ENCODE measurements at places on chromosomes 3 and 15.

GRCh38 chr3:180267202-180267843, 230.6 kb upstream of the PEX5L start:
- no peak for DNase-seq

DNA sequence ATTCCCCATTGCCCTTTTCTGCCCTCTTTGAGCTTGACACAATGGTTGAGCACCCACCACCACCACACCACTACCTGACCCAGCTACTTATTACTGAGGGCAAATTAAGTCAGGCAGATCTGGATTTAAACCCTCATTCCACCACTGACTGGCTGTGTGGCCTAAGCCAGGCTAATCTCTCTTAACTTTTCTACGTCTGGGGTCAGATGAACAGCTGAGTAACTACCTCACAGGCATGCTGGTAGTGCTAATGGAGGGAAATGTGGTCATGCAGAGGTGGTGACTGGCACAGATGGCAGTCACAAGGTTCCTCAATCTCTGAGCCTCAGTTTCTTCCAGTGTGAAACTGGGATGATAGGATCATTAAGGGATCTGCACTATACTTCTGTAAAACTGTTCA, 4.3 kb upstream of the MRPS25 start:
- DNase-seq, result no peak

GRCh38 chr3:9613056-9613748, 36.1 kb upstream of the MTMR14 start:
- DNase-seq, result no peak

DNA sequence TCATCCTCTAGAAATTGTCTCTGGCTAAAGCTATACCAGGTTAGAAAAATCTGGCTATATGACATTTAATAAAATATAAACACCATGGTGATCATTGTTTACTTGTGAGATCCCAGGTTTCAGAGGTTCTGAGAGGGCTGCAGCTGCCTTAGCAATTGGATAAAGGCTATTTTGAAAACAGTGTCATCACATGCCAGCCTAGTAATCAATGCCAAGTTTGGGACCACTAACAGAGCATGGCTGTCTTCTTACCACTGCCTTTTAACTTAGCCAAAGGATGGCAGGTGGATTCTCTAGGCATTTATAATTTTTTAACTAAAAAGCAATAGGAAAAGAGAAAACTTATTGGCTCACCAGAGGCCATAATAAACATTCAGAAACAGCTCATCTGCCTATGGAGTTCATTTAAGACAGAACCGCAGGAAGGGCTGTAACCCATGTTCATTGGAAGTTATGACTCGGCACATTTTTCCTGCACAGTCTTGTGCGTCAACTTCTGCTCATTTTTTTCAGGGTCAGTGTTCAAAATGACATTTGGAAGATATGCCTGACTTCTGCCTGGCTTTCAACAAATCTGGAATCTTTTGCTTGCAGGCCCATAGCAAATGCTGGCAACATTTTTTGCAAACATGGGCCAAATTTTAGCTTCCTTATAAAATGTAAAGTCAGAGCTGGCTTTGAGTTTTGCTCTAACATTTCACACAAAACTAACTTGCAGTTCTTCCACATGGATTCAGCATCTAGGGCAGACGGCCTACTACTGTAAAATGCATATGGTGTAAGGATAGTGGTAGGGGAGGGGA, 476.0 kb upstream of the TBL1XR1 start:
- no peak for DNase-seq

DNA sequence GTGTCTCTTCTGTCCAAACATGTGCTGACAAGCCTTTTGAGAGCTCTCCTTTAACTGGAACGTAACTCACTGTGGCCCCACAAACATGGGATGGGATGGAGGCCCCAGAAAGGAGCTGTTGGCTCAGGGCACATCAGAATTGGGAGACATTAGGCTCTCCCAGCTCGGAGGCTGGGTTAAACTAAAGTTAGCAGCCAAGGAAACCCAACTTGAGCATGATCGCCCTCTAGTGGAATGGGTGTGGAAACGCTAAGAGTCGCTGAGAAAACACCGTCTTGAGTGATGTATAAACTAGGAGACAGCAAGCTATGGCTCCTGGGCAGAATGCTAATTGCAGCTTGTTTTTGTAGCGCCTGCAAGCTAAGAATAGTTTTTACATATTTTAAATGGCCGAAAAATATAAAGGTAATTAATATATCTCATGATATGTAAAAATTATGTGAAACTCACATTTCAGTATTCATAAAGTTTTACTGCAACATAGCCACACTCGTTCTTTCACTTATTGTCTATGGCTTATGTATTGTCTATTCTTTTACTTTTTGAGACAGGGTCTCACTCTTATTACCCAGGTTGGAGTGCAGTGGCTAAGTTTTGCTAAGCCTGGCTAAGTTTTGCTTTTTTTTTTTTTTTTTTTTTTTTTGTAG, 138.8 kb upstream of the HACD2 start:
- DNase-seq, result no peak

DNA sequence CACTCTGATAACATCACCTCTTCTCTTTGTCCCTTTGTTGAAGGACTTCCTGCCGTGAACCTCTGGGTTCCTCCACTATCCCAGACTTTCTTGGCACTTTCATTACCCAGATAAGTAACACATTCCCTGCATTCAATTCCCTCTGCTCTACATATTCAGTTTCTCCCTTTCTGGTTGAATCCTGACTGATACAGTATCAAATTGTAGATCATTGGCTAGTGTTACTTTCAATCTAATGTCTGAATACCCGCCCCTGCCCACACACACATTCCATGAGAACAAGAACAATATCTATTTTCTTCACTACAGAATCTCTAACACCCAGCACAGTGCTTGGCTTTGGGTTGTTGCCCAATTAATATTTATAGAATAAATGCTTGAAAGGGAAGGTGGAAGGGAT, 163.5 kb downstream of the ABHD5 start:
- no peak for DNase-seq

DNA sequence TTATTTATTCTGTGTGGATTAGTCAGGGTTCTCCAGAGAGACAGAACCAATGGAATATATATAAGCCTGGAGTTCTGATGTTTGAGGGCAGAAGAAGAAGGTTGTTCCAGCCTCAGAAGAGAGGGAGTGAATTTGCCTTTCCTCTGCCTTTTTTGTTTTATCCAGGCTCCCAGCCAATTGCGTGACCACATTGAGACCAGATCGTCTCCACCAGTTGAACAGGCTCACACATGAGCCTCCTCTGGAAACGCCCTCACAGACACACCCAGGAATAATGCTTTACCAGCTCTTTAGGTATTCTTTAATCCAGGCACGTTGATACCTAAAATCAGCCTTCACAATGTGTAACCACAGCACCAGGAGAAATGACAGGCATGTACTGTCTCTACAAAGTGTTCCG, 923.1 kb downstream of the TBL1XR1 start:
- DNase-seq, result no peak

DNA sequence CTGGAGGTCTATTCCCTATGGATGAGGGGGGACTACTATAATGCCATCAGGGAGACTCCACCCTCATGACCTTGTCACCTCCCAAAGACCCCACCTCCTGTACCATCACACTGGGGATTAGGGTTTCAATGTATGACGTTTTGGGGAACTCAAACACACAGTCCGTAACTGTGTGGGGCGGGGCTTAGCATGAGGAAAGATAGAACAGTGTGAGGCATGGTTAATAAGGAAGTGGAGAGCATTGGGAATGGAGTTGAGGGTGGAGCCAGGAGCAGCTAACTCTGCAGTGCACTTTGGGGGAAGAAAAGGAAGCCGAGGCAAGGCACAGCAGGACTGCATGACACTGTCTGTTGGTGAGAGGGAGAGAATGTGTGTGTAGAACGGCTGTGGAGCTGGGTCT, 90.9 kb upstream of the AGBL1 start:
- no peak for DNase-seq

- DNase-seq, result no peak
Observed at GRCh38 chr15:64149893-64150578, 1.5 kb upstream of the SNX22 start.

GRCh38 chr15:42367041-42367440, 7.7 kb downstream of the CAPN3 start:
- no peak for DNase-seq

- DNase-seq, result peak; percentile 63
Observed at GRCh38 chr3:37626736-37627565, 234.7 kb upstream of the CTDSPL start.

- no peak for DNase-seq
Observed at GRCh38 chr15:48671103-48672022, 25.9 kb upstream of the FBN1 start.

GRCh38 chr3:156563900-156564682, 9.2 kb upstream of the SSR3 start:
- DNase-seq, result no peak

DNA sequence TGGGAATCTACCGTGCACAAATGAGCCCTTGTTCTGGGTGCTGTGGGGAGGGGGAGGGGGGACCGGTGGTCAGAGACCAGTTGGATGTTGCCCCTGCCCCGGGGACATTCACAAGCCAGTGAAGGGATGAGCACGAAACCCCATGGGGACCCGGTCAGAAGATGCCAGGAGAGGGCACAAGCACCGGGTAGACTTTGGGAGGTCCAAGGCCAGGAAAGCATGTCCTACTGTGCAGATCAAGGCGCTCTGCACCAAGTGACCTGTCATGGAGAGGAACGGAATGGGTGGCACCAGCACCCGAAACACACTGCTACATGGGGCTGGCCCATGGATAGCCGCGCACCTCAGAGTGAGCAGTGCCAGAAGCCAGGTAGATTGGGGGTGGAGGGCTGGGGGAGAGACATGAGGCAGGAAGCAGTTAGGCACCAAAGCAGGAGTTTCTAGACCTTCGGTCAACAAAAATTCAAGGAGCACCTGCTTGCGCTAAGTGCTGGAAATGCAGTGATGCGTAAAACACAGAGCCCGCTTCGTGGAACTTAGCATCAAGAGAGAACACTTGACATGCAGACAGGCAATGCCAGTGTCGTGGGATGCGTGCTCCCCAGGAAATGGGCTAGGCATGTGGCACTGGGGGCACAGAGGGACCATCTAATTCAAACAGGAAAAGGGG, 99.1 kb downstream of the CPN2 start:
- no peak for DNase-seq

DNA sequence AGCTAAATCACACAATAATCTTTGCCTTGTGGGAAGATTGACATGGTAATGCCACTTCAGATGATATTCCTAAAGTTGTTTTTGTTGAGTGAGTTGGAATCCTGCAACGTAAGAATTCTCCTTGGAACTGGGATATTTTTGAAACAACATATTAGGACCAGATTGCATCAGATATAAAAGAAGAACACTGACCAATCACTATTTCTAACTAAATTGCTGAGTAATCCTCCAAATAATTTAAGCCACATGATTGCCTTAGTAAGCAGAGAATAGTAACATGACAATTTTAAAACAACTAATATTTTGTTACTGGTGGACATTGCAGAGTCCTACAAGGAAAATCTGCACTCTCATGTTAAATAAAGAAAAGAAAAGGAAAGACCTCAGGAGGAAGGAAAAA, 353.9 kb upstream of the LMCD1 start:
- no peak for DNase-seq

DNA sequence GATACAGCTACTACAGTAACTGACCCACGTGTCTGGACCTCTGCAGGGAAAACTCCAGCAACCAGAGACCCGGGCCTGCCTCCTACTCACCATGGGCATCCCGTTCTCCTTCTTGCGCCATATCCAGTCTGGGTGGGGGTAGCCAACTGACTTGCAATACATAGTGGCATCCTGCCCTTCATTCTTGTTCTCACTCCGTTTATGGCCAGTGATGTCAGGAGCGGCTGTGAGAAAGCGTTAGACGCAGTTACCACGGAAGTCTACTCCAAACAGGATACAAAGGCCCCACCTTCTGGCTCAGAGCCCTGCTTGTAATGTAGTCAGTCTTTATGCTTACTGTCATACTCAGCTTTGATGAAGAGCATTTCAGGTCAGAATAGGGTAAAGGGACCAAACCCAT, 59.6 kb downstream of the NPTN start:
- no peak for DNase-seq

DNA sequence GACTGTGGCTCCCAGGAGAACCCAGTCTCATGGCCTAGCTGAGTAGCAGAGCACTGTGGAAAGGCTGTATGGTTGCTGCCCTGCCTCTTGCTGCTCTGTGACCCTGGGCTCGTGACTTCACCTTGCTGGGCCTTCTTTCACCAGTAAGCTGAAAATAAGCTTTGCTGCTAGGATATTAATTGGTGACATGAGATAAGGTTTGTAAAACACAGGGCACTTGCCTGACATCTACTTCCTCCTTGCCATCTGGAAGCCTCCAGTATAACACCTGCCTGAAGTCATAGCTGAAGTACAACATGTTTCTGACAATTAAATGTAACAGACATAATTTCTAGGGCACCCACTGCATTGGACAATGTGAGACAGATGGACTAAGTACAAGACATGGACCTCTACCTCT, 53.6 kb downstream of the CLEC3B start:
- no peak for DNase-seq

DNA sequence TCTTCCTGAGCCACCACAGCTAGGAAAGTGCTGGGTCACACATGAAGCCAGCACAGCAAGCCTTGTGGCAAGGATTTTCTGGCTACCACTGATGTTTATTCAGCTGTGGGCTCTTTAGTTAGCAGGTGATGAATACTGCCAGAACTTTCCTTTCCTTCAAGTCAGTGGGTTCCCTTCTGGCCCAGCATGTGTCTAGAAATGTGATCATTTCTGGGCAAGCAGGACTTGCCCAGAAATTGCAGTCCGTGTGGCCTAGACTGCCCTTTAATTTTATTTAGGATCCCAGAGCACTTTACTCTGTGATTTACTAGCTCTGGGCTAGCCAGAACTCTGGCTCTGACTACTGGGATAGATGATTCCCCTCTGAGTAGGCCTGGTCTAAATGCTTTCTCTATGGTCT, 397.5 kb downstream of the ZIC4 start:
- no peak for DNase-seq

- DNase-seq, result no peak
Observed at GRCh38 chr3:53016236-53016635, 29.6 kb downstream of the SFMBT1 start.

GRCh38 chr3:71936681-71937080, 151.7 kb upstream of the PROK2 start:
- DNase-seq, result no peak

DNA sequence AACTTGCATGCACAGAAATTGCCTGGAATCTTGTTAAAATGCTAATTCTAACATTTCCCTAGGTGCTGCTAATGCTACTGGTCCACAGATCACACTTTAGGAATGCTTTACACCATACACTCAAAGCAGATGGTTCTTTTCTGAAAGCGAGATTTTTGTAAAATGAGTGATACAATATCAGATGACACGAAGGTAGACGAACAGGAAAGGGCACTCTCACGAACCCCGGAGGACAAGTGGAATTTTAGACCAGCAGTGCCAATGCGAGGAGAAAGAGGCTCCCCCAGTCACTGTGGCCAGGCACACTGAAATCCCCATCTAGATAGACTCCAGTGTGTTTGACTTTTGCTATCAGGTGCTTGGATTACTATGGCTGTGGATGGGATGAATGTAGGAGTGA, 21.0 kb downstream of the FAIM start:
- no peak for DNase-seq
